ENCODE measurements at places on chromosomes 4 and X.
A peak's percentile ranks its signal among the peaks of the same experiment; 100 is the strongest.

DNA sequence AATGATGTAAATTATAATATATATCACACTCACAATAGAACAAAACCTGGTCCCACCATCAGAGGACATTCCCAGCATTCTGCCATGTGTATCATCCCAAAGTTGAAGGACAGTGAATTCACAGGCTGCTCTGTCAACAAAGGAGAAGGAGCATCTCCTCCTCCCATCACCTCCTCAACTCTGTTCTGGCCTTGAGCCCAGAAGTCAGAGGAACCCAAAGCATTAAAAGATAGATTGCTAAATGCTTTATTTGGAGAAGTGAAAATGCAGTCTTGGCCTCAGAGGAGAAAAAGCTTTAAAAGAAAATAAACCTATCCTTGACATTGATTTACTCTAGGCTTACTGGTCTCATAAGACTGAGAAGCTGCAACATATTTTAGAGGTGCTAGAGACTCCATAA is 268.8 kb upstream of the RASGEF1B start:
- no peak for DNase-seq

GRCh38 chrX:108415146-108415545 is 23.1 kb downstream of the COL4A6 start:
- no peak for DNase-seq

DNA sequence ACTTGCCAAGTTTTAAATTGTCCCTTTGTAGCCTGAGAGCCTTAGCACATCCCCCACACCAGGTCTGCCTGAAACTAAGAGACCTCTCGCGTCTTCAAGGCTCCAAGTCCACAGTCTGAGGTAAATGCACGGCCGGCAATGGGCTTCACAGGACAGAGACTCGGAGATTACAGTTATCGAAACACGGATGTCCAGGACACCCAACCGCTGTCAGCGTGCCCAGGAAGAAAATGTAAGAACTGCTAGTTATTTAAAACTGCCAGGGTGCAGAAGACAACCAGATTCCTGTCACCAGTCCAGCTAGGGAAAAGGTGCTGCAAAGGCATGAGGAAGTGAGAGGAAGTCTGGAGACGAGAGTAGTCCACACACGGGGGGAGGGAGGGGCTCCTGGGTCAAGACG is 28.9 kb downstream of the ZNF827 start:
- no peak for DNase-seq

DNA sequence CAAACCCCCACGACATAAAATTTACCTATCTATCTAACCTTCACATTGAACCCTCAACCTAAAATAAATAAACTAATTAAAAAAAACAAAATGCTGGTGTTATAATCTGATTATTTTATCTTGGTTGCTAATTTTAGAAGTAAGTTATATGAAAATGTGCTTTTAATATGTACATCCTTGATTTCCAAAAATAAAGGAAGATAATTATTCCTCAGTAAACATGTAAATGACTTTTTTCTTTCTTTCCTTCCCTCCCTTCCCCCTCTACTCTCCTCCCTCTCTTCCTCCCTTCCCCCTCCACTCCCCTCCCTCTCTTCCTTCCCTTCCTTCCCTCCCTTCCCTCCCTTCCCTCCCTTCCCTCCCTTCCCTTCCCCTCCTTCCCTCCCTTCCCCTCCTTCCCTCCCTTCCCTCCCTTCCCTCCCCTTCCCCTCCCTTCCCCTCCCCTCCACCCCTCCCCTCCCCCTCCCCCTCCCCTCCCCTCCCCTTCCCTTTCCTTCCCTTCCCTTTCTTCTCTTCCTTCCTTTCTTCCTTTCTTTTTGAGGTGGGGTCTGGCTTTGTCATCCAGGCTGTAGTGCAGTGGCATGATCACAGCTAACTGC is 180.0 kb upstream of the GIMD1 start:
- no peak for DNase-seq

- no peak for DNase-seq
Measured at GRCh38 chr4:185286571-185286970, 77.2 kb downstream of the SNX25 start.

- no peak for DNase-seq
Measured at GRCh38 chr4:186027405-186027804, 41.6 kb upstream of the TLR3 start.

GRCh38 chr4:48503233-48504025 is 13.4 kb downstream of the ZAR1 start:
- DNase-seq = no peak

DNA sequence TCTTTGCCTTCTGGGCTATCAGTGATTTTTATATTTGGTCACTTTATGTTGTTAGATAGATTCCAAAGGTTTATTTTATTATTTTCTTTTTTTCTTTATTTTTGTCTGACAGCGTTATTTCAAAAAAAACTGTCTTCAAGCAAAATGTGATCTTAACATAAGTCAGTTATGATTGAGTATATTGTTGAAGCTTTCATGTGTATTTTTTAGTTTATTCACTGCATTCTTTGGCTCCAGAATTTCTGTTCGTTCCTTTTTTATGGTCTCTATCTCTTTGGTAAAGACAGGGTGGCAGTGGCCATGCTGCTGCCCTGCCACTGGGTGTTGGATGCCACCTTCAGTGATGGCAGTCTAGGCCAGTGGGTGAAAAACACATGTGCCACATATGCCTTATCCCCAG is at the start of gene MAGEC3:
Gene MAGEC3, plus strand, starts transcription at position 301 of the 400 bp plus-strand sequence. Its CDS starts 0 bp downstream, at position 301.
- DNase-seq = no peak

GRCh38 chrX:12892716-12893115 is 13.7 kb upstream of the TLR8 start:
- no peak for DNase-seq

GRCh38 chrX:24498975-24499374 is 33.9 kb downstream of the PDK3 start:
- peak; percentile 7 for DNase-seq

DNA sequence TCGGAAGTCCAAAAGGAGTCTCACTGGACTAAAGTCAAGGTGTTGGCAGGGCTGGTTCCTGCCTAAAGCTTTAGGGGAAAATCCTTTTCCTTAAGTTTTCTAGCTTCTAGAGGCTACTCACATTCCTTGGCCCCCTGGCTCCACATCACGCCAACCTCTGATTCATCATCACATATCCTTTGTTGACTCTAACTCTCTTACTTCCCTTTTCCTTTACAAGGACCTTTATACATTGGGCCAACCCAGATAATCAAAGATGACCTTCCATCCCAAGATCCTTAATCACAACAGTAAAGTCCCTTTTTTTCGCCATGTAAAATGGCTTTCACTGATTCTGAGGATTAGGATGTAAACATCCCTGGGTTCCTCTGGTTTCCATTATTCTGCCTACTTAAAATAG is 146.4 kb upstream of the DCAF8L1 start:
- no peak for DNase-seq

GRCh38 chrX:143642426-143642825 is 6.5 kb upstream of the SLITRK4 start:
- DNase-seq = no peak

- DNase-seq = no peak
Measured at GRCh38 chr4:168483811-168484210, 3.5 kb upstream of the DDX60L start.

GRCh38 chrX:38664285-38664684 is 102.9 kb downstream of the TSPAN7 start:
- peak; percentile 48 for DNase-seq

DNA sequence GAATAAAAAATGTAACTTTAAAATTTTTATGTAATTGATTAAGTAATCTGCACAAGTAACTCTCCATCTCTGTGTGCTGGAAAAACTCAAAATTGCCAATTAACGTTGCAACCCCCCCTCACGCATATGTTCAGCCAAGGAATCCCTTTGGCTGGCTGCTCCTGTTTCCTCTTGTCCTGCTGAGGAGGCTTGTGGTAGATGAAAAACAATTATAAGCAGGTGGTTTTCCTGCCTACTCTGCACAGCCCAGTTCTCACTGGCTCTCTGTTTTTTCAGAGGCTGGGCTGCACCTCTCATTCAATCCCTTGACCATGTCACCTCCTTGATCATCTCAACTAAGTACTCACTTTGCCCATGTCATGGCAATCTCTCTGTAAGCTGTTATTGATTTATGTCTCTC is 1068.4 kb downstream of the ARAP2 start:
- no peak for DNase-seq

DNA sequence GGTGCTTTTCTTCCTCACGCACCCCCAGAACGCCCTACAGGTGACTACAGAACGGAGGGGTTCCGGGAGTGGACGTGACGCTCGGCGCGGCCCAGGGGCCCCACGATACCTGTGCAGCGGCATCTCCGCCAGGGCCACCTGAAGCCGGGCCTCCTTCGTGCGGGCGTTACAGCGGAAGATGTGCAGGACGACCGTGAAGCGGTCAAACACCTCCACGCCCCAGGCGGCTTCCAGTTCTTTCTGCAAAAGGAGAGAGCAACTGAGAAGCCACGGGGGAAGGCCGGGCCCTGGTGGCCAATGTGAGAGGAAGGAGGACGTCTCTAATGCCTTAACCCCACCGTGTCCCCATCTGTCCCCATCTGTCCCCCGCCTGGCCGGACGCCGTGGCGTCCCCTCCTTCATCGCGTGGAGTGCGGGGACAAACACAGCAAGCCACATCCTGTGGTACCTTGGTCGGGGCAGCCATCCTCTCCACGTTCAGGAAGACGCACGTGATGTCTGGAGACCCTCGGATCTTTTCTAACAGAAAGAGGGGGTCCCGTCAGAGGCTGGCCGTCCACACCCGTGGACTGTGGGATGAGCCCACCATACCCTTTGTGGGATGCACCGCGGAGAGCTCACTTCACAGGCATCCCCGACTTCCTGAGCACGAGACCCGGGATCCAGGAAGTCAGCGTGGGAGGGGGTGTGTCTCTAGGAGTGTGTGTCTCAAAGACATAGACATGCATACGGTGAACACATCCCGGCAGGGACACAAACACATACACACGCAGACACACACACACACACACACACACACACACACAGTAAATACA is 3.6 kb downstream of the GTPBP6 start:
- DNase-seq = no peak

DNA sequence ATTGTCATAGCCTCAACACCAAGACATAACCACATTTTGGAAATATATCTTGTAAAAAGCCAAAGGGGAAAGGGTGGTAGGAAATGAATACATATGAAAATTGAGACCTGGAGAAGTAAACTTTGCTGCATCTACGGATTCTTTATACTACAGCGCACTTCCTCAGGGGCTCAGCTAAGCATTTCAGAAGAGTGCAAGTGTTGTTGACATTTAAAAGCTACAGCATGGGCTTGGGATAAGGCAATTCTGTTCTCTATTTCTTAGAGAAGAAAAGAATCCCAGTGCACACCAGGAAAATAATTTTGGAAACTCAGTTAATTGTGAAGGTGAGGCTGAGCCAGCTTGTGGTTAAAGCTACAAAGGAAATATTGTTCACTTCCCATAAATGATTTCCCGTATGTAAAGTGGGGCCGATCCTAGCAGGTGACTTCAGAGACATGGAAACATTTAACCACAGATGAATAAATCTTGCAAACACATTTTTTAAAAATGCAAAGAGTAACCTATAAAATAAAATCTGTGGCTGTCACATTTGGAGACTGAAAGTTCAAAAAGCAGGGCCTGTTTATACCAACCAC is 12.6 kb upstream of the GBA3 start:
- DNase-seq = no peak

GRCh38 chr4:184846531-184846930 is 20.8 kb upstream of the ACSL1 start:
- no peak for DNase-seq

DNA sequence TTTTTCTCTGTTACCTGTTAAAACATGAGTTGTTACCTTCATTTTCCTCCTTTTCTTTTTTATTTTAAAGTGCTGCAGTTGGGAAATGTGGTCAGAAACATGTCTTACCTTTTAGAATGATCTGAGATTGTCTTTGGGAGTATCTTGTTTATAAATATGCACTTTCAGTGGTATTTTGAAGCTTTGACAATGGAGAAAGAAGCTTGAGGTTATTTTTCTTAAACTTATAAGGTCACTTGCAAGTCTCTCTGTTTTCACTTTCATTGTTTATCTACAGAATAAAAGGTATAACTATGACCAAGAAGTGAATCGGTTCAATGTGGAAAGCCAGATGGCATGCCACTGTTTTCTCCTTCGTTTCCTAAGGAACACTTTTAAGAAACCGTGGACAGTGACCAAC is 167.5 kb upstream of the SLC7A11 start:
- no peak for DNase-seq

- DNase-seq = no peak
Measured at GRCh38 chr4:182896421-182896820, 20.8 kb downstream of the DCTD start.

- peak; percentile 74 for DNase-seq
Measured at GRCh38 chrX:49995107-49995731, 72.8 kb downstream of the CLCN5 start.

GRCh38 chrX:66918511-66918910 is 279.6 kb upstream of the EDA2R start:
- DNase-seq = no peak

GRCh38 chr4:4541040-4541631 is 712 bp downstream of the STX18 start:
- peak; percentile 86 for DNase-seq

GRCh38 chr4:77613267-77613666 is 7.6 kb downstream of the CXCL13 start:
- DNase-seq = no peak

DNA sequence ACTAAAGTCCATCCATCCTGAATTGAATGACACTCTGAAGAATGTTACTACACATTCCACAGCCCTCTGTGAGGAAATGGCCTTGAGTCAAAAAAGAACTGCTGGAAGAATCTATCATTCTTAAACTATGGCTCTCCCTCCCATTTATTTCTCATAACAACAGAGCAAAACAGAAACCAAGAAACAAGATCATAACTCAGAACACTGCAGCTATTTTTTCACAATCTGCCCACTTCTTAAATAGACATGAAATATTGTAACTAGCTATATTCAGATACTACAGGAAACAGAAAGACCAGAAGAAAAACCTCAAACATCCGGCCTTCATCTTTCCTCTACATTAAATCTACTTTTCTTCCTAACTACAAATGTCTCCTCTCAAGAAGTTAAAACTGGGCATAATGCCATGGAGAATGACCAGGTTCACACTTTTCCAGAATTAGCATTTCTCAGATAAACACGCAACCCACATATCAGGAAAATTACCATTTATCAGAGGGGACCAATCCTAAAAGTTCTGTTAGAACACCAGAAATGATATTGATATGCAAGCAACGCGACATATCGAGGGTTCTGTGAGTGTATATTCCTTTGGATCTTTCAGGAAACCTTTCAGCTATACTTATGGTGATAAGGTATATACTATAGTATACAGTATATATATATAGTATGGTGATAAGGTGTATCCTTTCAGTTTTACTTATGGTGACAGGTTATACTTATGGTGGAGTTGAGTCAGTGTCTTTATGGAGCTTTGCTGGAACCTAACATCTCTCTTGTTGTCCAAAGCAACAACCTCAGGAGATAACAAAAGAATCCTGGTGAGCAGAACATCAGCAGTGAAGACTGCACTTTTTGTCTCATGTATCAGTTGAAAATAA is 60.4 kb upstream of the IRF2 start:
- DNase-seq = peak; percentile 79

DNA sequence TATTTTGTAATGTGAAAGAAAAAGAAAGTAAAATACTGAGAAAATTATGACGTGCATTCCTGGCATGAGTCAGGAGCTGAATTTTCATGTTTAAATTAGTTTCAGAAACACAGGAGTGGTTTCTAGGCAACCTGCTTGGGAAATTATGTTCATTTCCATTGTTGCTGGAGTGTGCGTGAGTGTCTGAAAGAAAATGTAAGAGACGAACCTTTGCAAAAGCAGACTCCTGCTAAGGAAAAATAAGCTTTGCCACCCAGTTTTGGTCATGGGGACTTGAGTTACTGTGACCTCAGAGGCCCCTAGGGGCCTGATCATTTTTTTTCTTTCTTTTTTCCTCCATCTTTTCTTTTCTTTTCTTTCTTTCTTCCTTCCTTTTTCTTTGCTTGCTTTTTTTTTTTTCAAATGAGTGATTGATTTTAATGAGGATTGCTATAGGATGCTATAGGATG is 18.8 kb upstream of the CHRNA9 start:
- DNase-seq = peak; percentile 99

GRCh38 chr4:83174844-83175414 is 60.4 kb upstream of the PLAC8 start:
- no peak for DNase-seq

Data from mesenchymal stem cell (in vitro differentiated cells and primary cell).